Inflammatory macrophage (primary cell): ENCODE measurements at places on chromosomes 12 and 14.

GRCh38 chr12:19190292-19191031 lies 60.9 kb downstream of the PLEKHA5 start:
- peak; percentile 69 for DNase-seq

GRCh38 chr12:14814014-14814413 lies at the start of gene SMCO3:
Gene SMCO3, minus strand, starts transcription at chr12:14814182. Its CDS starts 7,502 bp downstream, at chr12:14806680.
- DNase-seq = no peak

GRCh38 chr12:60981473-60981872 lies 1278.7 kb upstream of the USP15 start:
- no peak for DNase-seq

GRCh38 chr12:43740511-43741100 lies 18.0 kb downstream of the PUS7L start:
- no peak for DNase-seq

- peak; percentile 49 for DNase-seq
Measured at GRCh38 chr12:7047306-7047705, 13.2 kb upstream of the C1S start.

- DNase-seq = no peak
Measured at GRCh38 chr12:98291828-98292227, 223.6 kb upstream of the TMPO start.

GRCh38 chr14:88017535-88017934 lies 12.6 kb downstream of the GPR65 start:
- DNase-seq = no peak

DNA sequence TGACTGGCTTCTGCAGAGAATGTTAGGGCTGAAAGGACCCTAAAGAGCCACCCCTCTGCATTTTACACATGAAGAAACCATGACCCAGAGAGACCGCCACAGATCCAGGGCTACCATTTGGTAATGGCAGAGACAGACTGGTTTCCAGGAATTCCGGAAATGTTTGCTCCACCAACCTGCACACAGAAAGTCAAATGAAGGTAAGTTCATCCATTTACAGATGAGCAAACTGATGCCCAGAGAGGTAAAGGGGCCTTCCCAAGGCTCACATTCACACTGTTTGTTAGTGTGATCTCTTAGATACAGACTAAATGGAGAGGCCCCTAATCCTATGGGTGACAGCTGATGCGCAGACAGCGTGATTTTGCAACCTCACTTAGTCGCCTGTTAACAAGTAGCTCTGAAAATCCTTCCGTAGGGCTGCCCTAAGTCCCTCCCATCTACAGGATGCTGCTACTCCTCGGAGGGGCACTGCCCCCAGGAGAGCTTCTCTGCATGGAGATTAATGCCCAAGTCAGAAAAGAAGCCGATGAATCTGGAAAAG lies 33.8 kb downstream of the ZFP36L1 start:
- no peak for DNase-seq

GRCh38 chr14:101937926-101938767 lies 26.2 kb upstream of the DYNC1H1 start:
- DNase-seq = no peak

DNA sequence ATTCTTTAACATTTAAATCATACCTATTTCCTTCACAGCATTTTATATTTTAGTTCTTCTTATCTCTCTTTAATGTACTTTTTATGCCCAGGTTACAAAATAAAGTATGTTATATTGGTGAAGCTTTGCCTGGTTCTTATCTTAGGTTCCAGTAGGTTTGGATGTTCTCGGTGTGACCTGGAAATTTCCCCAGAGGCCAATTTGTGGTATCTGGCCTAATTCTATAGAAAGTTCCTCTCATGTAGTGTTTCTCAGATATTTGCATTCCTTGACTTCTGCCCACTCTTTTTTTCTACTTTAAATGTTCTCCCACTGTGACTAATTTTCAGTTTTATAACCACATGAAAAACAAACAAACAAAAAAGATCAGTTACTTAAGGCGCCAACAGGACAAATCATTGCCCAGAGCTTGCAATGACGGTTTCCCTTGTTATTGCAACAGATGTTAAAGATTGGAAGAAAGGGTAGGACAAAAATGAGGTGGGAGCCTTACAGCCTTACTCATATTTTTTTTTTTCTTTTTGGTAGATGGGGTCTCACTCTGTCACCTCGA lies 41.2 kb upstream of the PPM1H start:
- DNase-seq = no peak

GRCh38 chr12:52539083-52539820 lies 13.7 kb downstream of the KRT71 start:
- DNase-seq = no peak

DNA sequence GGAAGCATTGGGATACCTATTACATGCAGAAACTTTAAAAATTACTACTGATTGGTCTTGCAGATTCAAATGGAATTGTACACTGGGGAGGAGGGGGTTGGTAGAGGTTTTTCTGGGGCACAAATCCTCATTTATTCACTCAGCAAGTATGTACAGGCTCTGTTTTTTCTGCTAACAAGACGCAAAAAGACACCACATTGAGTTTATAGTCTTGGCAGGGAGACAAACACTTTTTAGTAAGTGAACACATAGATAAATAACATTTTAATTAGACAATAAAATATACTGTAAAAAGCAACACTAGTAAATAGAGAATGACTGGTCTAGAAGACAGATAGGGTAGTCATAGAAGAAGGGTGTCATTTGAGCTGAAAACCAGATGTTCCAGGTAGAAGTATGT lies 23.8 kb downstream of the GLIPR1L2 start:
- DNase-seq = no peak

DNA sequence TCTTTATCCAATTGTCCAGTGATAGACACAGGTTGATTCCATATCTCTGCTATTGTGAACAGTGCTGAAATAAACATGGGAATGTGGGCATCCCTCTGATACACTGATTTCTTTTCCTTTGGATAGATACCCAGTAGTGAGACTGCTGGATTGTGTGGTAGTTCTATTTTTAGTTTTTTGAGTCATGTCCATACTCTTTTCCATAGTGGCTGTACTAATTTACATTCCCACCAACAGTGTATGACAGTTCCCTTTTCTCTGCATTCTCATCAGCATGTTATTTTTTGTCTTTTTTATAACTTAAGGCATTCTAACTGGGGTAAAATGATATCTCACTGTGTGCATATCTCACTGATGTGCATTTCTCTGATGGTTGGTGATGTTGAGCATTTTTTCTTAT lies 24.8 kb upstream of the VASH1 start:
- peak; percentile 17 for DNase-seq

DNA sequence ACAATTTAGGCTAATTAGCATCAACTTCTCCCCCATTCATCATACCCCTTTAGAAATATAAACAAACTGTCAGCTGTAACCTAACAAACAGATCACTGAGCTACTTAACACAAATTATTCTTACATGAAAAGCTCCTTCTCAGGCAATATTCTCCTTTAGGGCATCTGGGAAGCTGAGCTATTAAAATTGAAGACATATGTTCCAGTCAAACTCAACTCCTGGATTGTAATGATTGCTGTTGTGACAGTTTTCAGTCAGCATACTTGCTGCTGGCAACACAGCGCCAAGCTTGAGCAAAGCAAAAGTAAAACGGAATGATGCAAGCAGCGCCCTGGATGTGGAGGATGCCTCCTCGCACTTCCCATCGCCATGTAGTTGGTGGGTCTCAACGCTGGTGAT lies 82.4 kb downstream of the SLC25A21 start:
- DNase-seq = no peak

- DNase-seq = no peak
Measured at GRCh38 chr12:50047693-50048250, 9.6 kb upstream of the ASIC1 start.

DNA sequence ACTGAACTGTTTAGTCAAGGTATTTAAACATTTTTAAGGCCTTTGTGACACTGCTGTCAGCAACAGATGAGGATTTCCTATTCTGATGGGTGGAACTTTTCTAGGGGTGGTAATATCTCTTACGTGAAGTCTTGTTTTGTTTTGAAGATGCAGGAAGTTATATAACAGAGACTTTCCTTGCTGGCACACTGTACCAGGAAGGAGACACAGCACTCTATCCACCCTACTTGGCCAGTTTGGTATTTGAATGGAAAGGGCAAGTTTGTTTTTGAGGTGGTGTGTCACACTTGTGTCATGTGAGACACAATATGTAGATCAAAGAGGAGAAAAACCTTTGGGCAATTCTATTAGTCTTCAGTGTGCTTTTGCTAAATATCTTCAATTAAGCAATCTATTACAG lies 51.6 kb upstream of the SRP54 start:
- DNase-seq = peak; percentile 5

DNA sequence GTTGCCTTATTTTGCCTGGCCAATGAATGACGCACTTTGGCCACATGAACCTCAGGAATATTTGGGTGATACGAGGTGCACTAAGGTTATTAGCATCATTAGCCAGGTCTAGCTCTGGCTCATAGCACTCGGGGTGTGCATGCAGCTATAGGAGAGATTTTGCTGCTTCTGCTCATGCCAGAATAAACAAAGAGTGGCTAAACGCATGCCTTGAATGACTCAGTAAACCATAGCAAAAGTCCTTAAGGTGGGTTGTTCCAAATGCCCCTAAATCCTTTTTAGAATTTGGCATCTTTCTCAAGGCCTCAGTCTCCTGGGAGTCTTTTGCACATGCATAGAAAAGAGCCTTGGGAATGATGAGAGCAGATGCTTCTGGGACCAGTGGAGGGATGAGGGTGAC lies 343.7 kb upstream of the FKBP4 start:
- no peak for DNase-seq

GRCh38 chr14:53912021-53912420 lies 44.6 kb downstream of the BMP4 start:
- no peak for DNase-seq

DNA sequence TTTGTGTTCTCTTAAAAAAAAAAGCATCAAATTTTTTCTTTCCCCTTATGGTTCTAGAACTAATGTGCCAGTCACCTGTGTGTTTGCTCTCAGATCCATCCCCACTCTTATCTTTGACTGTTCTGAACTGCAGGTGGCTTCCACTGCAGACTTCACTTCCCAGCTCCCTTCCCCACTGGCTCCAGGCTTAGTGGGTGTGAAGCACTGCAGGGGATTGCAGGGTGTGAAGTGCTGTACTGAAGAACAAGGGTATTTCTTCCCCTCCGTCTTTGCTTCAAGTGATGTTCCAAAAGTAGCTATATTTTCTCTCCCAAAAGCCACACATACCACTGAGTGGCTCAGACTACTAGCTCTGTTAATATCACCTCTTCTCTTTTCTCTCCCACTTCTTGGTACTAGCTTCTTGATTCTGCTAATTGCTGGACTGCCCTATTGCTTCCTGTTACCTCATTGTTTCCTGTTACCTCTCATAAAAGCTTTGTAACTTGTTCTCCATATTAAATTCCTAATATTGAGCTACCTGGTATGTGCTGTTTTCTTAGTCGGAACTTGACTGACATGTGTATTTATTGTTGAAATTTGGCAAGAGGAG lies 115.4 kb upstream of the PRICKLE1 start:
- DNase-seq = no peak

DNA sequence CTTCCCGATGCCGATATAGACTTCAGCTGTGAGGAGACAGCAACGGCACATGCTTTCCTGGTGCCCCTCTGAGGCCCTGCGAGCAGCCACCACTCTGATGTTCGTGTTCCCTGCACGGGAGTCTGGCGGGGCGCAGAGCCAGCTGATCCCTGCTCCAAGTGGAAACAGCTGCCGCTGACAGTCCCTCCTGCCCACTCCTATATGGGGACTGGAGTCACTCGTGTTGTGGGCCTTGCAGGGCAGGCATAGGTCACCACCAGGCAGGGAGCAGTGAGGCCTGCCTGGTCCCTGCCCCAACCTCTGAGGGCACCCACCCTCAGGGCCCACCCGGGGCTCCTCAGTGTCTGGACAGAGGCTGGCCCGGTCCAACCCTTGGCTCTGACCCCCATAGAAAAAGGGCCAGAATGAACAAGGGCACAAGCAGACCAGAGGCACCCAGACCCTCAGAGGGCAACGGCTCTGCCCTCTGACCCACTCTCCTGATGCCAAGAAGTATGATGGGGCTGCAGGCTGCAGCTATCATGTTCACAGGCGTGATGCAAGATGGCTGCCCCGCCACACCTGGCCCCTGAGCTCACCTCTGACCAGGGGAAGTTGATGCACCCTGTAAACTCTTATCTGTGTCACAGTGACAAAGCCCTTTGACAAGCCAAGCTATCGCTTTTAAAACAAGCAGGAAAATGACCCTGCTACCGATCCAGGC lies 181.6 kb downstream of the CALM1 start:
- no peak for DNase-seq

DNA sequence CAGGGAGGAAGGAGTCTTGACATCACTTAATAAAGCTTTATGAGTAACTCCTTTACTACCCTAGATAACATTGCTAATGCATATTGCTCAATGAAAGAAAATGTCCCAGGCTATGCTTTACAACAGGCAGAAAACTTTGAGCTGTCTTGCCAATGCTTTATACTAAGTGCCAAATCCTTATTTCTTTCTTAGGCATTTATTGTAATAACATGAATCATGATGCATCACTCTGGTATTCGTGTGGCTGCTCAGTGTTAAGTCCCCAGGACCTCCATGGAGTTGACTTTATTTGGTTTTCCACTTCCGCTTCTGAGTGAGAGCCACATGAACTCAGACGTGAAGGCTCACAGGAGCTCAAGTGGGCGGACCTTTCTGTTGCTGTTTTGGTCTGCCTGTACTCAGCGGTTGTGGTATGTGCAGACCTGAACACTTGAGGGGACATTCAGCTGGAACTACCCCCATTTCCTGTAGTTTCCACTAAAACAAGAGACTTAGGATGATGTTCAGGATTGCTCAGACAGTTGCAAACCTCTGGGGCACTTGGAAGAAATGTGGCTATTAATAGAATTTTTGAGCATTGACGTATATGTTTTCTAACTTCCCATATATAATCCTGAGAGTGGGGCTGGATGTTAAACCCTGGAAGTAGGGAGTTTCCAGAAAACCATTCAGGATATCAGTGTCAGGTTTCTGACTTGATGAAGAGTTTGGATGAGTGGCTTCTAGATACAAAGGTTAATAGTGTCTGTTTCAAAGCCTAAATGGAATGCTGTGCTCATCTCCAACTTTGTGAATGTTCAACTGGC lies 258.6 kb downstream of the MSRB3 start:
- DNase-seq = no peak

GRCh38 chr14:69610874-69611171 lies 573 bp upstream of the SUSD6 start:
- no peak for DNase-seq

GRCh38 chr12:52531566-52532300 lies 11.5 kb upstream of the KRT5 start:
- DNase-seq = peak; percentile 86

DNA sequence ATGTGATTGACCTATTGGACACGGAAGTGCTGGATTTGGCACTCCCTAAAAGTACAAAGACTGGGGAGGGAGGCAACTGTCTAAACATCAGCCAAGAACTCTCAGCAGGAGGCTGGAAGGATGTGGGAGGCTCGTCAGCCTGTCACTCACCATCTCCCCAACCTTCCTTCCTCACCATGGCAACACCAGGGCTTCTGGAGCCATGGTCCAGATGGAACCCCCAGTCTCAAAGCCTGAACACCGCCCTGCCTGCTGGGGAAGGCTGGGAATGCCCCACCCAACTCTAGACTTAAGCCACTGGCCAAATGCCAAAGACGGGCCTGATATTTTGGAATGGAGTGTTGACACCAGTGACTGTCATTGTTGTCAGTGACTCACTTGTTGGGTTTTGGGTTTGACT lies 55.3 kb downstream of the GALNT16 start:
- no peak for DNase-seq
